ENCODE measurements at places on chromosomes 5 and 9.

DNA sequence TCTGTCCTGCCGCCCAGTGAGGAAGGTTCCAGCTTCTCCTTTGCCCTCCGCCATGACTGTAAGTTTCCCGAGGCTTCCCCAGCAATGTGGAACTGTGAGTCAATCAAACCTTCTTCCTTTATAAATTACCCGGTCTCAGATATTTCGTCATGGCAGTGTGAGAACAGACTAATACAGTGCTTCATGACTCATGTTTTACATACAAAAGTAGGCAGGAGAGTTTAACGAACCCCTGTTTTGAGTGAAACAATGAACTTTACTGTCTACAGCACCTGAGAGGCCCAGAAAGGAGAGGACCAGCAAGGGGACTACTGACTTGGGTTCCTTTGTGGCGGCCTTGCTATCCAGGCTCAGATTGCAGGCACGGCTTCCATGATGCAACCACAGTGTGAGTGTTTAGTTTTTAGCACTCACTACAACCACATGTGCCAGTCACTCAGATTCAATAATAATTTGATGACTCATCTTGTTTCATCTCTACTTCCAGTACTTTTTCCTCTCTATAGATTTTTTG, 139.1 kb upstream of the CLINT1 start:
- DNase-seq: no peak

DNA sequence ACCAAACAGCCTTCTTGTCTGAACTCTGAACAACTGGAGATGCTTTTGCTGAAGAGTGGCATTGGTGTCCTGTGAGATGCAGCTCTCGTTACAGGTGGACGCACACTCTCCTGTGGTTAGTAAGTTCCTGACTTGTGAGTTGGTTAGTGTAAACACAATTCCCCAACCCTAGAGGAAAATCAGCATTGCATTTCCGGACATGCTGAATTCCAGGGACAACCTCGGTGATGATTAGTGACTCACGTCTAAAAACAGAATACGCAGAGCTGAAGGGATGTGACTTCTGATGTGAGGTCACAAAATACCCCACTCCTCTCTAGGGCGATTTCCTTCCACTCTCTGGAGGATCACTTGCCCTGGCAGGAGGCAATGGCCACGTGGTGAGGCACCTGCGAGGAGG, 5.0 kb downstream of the OR2V2 start:
- no peak for DNase-seq

- DNase-seq: no peak
These were observed 197.7 kb downstream of the NTRK2 start for GRCh38 chr9:84867186-84867585.

- no peak for DNase-seq
These were observed 74.3 kb upstream of the STXBP1 start for GRCh38 chr9:127537792-127538191.

- DNase-seq: no peak
These were observed 75.5 kb downstream of the TSPAN17 start for GRCh38 chr5:176722757-176723156.

DNA sequence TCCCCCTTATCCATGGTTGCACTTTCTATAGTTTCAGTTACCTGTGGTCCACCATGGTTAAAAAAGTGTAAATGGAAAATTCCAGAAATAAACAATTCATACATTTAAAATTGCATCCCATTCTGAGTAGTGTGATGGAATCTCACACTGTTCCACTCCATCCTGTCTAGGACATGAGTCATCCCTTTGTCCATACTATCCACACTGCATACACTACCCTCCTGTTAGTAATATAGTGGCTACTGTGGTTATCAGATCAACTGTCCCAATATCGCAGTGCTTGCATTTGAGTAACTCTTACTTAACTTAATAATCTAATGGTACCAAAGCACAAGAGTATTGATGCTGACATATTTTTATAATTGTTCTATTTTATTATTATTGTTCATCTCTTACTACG, 100.7 kb downstream of the RAB3C start:
- no peak for DNase-seq

DNA sequence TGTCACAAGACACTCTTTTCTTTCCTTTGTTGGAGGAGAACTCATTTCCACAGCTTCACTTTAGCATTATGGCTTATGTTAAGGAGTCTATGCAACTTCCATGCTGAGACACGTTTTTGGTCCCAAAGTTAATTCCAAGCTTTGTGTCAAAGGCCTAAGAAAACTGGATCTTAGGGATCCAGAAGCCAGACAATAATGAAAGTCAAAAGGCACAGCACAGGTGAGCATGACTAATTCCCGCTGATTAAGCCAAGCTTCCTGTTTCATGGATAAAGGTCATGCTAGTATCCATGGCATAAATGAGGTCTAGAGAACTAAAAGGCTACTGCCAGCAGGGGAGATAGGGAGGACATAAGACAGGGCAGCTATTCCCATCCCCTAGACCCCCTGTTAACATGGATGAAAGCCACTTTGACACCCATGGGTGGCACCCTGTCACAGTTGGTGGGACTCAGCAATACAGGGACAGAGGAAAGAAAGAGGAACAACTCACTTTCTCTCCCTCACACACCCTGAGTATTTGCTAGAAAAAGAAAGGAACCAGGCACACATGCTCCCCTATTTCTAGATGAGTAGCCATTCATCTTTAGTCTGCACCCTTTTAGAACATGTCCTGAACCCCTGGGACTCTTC, 438.1 kb upstream of the CDH9 start:
- DNase-seq: no peak

DNA sequence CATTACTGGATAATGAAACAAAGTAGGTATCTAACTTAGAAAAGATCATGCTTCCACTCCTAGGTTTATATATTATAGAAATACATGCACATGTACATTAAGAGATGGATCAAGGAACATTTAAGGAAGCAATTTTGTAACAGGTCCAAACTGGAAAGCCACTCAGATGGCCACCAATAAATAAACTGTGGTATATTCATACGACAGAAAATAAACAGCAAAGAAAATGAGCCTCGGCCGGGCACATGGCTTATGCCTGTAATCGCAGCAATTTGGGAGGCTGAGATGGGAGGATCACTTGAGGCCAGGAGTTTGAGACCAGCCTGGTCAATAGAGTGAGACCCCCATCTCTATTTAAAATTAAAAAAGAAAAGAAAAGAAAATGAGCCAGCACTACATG, 25.6 kb downstream of the CEMIP2 start:
- DNase-seq: no peak

DNA sequence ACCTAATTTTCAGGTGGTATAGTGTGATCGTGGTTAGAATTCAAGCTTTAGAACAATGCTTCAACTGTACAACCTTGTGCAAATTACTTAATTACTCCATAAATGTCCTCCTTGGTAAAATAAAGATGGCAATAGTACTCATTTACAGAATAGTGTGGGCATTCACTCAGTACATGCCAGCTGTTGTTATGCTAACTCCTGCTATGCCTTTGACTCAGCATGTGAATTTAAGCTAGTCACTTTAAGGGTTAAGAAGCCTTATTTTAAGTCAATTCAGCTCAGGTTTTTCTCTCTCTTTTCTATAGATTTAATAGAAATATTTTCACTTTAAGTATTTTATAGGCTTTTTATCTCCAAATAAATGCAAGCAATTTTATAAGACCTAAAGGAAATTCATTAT, 335.6 kb upstream of the ITGA1 start:
- DNase-seq: no peak

GRCh38 chr5:155252025-155252424, 238.5 kb downstream of the KIF4B start:
- no peak for DNase-seq

All from activated T-cell treated with anti-CD3 and anti-CD28 coated beads, Interleukin-2, amount 50 U/mL, for 48 hours (primary cell).